ENCODE measurements at places on chromosomes 5 and 9. TPM values are rescaled to one million over a fixed set of nuclear protein-coding genes. Genes with fewer than 3 reads are reported as not detected.

The DPM2 gene
- total RNA-seq = 20.5 TPM

The MTMR12 gene
- total RNA-seq = 34.7 TPM

The GPR151 gene
- not detected for total RNA-seq

The SPINK9 gene
- total RNA-seq = not detected

The NPR3 gene
- 0.05 TPM for total RNA-seq

The ADAMTS2 gene
- 0.30 TPM for total RNA-seq

The ROPN1L gene
- total RNA-seq = 2.5 TPM

The SLC45A2 gene
- not detected for total RNA-seq

The DOLK gene
- 35.5 TPM for total RNA-seq

Data from mammary microvascular endothelial cell (primary cell).